ENCODE measurements at places on chromosomes 3 and 15.

DNA sequence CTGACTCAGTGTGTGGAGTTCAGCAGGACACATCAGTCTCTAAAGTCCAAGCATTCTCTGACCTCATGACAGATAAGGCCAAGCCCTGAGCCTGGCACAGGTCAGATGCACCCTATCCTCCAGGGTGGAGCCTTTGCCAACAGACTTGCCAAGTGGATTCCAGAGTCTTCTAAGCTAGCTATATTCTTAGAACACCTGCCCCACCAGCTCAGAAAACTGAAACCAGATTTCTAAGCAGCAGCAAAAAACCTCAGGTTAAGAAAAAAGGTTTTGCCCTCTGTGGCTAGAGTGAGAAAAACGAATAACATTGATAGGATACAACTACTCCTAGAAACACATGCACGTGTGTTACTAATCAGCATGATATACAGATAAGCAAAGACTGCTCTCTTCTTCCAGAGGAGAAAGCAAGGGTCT, 11.6 kb downstream of the RMDN3 start:
- DNase-seq = no peak

DNA sequence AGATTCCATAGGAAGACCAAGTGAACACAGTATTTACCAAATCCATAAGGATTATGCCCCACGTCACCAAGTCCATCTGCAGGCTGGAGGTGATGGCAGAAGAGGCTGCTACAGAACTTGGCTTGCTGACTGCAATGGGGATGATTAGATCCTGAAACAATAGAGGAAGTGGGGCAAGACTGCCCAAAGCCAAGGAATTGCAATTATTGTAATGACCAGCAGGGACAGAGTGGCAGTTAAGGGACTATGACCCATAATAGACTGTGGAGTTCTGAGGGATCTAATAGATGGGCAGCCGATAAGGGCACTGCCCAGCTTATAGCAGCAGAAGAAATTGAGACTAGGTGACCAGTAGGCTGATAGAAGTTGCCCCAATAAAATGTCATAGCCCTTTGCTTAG, 108.4 kb downstream of the MINAR1 start:
- no peak for DNase-seq

DNA sequence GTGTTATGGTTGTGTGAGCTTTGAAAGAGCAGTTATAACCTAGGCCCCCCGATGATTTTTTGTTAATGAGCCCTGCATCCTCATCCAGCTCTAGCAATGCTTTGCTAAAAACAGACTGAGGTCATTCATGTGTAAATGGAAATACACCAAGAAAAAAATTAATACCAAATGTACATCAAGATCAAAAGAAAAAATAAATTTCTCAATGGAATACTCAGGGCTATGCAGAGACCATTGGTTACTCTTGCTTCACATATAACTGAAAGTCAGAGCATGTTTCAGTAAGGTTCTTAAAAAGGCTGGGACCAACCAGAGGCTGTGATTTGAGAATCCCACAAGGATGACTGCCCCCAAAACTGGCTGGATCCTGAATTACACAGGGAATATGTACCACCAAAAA, 48.0 kb downstream of the ARHGAP31 start:
- no peak for DNase-seq

DNA sequence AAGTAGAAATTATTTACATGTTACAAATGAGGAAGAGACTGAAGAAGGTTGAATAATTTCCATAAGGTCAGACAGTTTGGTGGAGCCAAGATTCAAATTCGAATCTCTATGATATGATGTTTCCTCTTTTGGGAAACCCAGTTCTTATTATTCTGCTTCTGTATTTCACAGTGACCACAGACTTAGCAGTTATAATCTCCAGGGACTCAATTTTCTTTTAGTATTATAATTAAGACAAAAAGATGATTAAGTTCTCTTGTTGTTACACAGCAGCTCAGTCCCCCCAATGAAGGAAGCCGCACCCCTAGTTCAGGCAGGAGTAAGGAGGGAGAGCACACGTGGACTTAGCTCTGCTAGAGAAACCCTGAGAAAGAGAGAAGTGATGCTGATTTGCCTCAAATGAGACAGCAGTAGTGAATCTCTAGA, 130.6 kb downstream of the CCNL1 start:
- no peak for DNase-seq
